Hypothalamus (tissue), 51 donors: ENCODE measurements at places on chromosomes 1 and 21.

GRCh38 chr1:18373882-18374493 lies 106.7 kb upstream of the KLHDC7A start:
- DNase-seq, result no peak

GRCh38 chr1:225999912-226000337 lies 782 bp upstream of the SDE2 start:
- DNase-seq, result no peak

DNA sequence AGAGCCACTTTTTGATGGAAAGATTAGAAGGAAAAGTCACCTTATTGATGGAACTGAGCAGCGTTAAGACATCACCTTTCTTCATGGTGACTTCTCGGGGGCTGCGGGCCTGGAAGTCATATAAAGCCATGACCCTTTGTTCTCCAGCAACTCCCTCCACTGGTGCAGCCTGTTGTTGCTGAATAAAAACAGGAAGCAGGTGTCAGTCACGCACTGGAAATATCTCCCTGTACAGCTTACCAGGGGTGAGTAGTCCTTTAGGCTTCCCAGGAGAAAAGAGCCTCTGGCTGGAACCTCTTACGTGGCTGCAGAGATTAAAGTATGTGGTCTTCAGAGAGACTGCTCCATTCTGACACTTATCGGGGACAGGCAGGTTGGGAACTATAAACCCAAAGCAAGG lies 31.9 kb downstream of the SPTA1 start:
- DNase-seq, result no peak

- no peak for DNase-seq
These were observed 303.6 kb downstream of the LMO4 start for GRCh38 chr1:87632232-87632631.

GRCh38 chr1:161359291-161359690 lies 8.4 kb downstream of the CFAP126 start:
- no peak for DNase-seq

- DNase-seq, result no peak
These were observed 2.7 kb downstream of the CFAP57 start for GRCh38 chr1:43174873-43175272.

GRCh38 chr21:38351176-38351959 lies 94.6 kb downstream of the KCNJ15 start:
- no peak for DNase-seq

GRCh38 chr1:89465201-89465600 lies 59.4 kb upstream of the LRRC8B start:
- DNase-seq, result no peak

GRCh38 chr1:194640322-194640721 lies 1453.9 kb upstream of the B3GALT2 start:
- no peak for DNase-seq

DNA sequence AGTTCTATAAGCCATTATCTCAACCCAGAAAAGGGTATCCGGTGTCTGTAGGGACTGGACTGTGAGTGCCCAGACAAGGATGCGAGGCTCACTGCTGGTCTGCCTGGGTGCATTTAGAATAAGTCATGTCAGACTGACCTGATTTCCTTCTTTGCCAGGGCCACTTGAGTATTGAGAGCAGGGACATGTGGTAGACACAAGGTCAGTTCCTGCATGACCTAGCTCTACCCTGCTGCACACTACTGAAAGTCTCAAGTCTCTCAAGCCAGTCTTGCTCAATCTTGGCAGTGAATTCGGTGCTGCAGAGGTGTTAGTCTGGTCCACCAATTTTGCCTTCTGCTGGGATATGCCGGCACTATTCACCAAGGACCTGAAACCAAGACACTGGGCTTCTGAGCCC lies 180.1 kb downstream of the C1orf94 start:
- DNase-seq, result no peak

GRCh38 chr1:110134050-110134595 lies 16.2 kb upstream of the SLC6A17 start:
- no peak for DNase-seq

DNA sequence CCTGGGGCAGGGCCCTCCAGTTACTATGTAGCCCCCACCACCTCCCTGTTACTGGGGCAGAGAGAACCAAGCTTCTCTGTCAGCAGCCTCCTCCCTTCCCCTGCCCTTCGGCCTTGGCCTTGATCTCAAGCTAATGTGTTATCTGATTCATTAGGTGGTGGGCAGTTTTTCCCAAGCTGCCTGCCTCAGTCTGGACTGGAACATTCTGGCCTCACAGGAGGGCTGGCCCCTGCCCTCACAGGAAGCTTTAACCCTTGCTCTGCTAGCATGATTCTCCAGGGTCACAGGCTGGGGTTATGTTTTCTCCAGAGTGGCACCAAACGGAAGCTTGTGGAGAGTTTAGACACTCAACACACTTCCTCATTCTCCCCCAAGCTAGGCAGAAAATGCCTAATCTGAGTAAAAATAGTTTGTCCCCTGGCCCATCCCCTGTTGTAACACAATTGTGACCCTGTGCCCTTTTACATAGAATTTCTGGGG lies 37.2 kb upstream of the SLC6A9 start:
- no peak for DNase-seq

- DNase-seq, result no peak
These were observed 174.5 kb downstream of the PLPPR4 start for GRCh38 chr1:99438656-99439230.

DNA sequence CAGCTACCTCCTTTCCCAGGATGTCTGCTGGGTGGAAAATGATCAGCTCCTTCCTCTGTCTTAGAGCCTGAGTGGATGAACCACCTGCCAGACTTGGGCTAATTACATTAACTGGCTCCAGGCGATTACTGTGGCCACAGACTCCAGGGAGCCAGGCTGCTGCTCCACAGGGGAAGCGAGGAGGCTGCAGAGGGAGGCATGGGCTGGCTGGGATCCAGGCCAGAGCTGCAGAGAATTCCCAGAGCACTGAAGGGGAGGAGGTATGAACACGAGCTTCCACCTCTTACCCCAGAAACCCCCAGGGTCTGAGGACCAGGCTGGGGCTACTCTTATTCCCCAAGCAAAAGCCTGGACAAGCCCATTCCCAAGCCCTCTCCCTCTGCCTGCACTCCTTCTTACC lies 136.0 kb upstream of the KLHDC7A start:
- no peak for DNase-seq

- DNase-seq, result no peak
These were observed 464.5 kb downstream of the KCNT2 start for GRCh38 chr1:196143602-196144342.

GRCh38 chr1:203217139-203217655 lies 12.3 kb downstream of the CHIT1 start:
- no peak for DNase-seq

GRCh38 chr1:237786066-237786719 lies 104.5 kb downstream of the ZP4 start:
- DNase-seq, result no peak

- DNase-seq, result no peak
These were observed 33.5 kb upstream of the RNF19B start for GRCh38 chr1:32998064-32998463.

DNA sequence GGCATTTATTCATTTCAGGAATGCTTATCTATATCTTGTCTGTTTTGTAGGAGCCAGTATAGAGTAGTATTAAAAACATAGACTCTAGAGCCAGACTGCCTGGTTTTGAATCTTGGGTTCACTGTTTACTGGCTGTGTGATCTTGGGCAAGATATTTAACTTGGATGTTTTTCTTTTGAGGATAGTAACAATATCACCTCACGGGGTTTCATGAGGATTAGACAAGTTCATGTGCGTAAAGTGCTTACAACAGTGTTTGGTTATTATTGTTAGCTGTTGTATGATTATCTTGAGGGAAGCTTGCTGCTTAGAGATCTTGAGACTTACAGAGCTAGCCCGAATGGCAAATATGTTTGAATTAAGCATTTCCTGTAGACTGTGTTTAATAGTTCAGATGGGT lies 40.2 kb downstream of the WNT4 start:
- DNase-seq, result no peak

DNA sequence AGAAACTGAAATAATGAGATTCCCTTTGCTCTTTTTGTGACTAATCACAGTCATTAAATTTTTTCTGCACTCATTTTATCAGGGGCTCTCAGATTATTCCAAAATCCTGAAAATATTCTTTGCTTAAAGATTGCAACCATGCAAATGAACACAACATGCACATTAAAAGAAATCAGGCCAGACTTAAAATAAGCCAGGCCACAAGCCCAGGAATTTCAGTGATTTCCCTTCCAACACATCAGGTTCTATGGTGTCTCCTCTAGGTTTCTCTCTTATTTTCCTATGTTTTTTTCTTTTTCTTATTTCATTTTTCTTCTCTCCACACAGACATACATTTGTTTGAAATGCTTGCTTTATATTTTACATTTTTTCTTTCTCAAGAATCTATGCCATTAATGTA lies 65.3 kb downstream of the NIBAN1 start:
- DNase-seq, result no peak

DNA sequence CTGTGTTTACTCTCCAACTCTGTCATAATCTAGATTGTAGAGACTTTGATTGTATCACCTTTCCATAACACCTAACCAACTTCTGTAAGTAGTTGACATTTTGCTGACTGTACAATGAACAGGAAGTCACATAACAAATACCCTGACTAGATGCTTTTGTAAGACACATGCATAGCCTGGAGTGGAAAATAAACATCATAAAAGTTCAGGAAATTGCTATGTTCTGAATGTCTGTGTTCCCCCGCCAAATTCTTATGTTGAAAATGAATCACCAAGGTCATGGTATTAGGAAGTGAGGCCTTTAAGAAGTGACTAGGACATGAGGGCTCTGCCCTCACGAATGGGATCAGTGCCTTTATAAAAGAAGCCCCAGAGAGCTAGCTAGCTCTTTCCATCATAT lies 40.4 kb upstream of the ZSWIM5 start:
- no peak for DNase-seq

DNA sequence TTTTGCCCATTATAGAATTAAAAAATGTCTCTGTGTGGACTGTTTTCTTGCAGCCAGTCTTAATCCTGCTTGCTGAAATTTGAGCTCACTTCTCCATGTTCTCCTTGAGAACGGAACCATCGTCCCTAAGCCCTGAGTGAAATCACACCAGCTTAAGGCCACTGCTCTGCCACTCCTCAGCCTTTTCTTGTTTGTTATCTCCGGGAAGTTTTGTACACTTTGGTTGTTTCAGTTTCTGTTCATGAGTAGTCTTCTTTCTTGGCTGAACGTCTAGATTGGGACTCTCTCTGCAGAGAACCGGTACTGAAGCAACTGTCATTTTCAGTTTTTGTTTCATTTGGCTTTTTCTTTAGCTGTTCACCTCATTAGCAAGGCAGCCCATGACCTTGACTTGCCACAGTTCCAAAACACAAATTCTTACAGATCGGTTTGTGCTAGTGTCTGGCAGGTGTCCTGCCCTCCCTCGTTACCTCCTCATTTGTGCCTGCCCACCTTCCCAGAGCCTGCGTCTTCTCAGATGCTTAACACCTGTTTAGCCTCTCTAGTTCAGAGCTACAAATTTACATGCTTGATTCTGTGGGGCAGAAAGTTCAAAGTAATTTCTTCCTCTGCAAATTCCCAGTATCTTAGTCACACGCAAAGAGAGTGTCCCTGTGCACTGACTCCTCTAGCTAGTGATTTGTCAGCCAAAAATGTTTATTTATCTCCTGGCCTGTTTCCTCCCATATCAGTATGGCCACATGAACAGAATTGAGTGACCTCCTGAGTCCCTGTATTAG lies 12.4 kb downstream of the PSEN2 start:
- DNase-seq, result no peak

- DNase-seq, result no peak
These were observed 165.3 kb downstream of the GALNT2 start for GRCh38 chr1:230232371-230232771.

DNA sequence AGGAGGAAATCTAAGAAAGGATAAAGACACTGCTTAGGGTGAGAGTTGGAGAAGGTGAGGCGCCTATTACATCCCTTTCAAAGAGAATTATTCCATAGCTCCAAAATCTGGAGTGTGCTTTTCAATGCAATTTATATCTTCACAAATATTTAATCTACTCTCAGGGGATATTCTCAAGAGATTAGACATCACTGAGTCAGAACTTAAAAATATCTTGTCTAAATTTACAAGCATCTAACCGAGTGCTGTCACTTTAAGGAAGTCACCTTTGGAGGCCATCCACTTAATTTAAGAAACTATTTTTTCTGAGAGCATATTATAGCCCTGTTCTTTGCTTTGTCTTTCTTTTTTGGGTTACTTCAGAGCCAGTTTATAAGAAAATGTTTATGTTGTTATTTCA lies 134.6 kb downstream of the TNFSF18 start:
- no peak for DNase-seq

- no peak for DNase-seq
These were observed 30.0 kb downstream of the PPP2R5A start for GRCh38 chr1:212315184-212315583.

DNA sequence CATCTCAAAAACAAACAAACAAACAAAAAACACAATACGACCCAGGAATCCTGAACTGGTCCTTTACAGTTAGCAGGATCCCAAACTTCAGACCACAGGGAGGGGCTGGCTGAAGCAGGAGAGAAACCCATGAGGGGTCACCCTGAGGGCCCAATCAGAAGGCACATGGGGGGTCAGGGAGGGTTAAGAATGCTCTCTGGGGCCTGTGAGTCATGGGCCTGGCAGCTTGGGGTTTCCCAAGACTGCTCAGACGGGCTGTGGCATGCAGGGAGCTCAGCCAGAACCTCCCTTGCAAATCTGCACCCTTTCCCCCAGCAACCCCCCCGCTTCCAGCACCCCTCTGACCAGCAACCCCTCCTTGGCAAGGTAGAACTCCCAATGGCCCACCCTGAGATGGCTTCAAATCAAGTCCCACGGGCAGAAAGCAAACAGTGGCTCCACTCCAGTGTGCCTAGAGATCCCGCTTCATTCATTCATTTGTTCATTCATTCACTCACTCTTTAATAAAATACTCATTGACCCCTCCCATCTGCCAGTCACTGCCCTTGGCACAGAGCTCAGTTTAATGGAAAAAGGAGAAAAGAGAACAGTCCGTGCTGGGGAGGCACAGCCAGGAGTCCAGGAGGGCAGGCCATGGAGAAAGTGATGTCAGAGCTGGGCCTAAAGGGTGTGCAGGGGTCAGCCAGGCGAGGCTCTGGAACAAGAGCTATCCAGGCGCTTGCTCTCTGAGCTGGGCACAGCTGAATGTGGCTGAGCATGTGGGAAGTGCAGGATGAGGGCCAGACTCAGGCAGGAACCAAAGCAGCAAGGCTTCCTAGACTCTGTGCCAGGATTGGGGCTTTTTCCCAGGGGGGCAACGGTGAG lies 8.2 kb downstream of the UQCRHL start:
- DNase-seq, result no peak

DNA sequence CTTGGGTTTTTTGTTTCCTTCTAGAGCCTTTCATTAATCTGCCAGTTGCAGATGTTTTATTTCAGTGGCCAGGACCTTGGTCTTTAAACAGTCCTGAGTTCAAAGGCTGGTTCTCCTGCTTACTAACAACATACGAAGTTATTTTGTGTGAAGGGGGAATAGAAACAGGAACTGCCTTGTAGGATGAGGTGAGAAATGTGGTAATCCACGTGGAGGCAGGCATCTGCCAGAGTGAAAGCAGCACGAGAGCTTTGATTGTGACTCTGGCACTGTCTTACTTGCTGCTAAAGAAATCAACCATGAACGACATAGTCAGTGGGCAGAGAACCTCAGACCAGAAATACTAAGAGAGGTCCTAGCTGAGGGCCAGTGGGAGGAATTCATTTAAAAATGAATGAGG lies 30.4 kb downstream of the TMEM63A start:
- no peak for DNase-seq

- DNase-seq, result no peak
These were observed 217.8 kb upstream of the ZRANB2 start for GRCh38 chr1:71298633-71299032.

- no peak for DNase-seq
These were observed 26.4 kb upstream of the EEIG2 start for GRCh38 chr1:108533351-108534083.
